ENCODE measurements at places on chromosomes 16 and 17.

DNA sequence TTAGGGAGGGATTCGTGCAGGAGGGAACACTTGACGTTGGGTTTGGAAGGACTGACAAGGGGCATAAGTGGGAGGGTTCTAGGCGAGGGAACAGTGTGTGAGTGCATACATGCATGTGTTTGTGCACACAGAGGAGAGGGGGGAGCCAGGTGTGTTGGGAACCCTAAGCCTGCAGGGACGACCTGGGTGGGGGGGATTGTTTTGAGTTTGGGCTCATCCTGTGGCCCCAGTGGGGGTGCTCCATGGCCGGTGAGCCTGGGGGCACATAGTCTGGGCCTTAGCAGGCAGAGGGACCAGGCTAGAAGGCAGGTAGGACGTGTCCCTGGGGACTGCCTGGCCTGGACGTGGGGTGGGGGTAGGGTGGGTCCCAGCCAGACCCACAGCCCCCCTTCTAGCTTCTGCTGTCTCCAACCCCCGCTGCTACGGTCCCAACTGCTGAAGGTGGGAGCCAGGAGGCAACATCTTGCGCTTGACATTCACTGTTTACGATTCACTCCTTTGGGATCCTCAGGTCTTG, 11.9 kb upstream of the RASD1 start:
- H3K27me3 ChIP-seq: no peaks in the 10 kb centered on the region
- H3K4me3 ChIP-seq: no peak overlapping the region
- H3K27ac ChIP-seq: no peak overlapping the region

- H3K27me3 ChIP-seq: no peaks in the 10 kb centered on the region
- peak overlapping the region; percentile 81 for H3K27ac ChIP-seq
- H3K4me3 ChIP-seq: peak overlapping the region; percentile 48
- DNase-seq: no peak
- H3K4me1 ChIP-seq: peaks cover 27% of the 10 kb centered on the region
Measured at GRCh38 chr17:81309859-81310839, 15.0 kb upstream of the SLC38A10 start.

- H3K4me1 ChIP-seq: no peaks in the 10 kb centered on the region
- H3K4me3 ChIP-seq: no peak overlapping the region
- no peak for DNase-seq
- H3K27me3 ChIP-seq: no peaks in the 10 kb centered on the region
- H3K36me3 ChIP-seq: no peaks in the 10 kb centered on the region
Measured at GRCh38 chr16:55088098-55088497, 157.4 kb downstream of the IRX5 start.

GRCh38 chr17:43721537-43722268, 36.9 kb downstream of the SOST start:
- no peaks in the 10 kb centered on the region for H3K27me3 ChIP-seq
- no peak overlapping the region for H3K27ac ChIP-seq

- no peak for DNase-seq
- no peak overlapping the region for H3K27ac ChIP-seq
- no peak overlapping the region for H3K4me3 ChIP-seq
- H3K27me3 ChIP-seq: no peaks in the 10 kb centered on the region
Measured at GRCh38 chr17:78997881-78998280, 11.7 kb downstream of the CANT1 start.

GRCh38 chr17:34999456-34999855, 19.1 kb downstream of the LIG3 start:
- no peak for DNase-seq
- H3K4me1 ChIP-seq: peaks cover 24% of the 10 kb centered on the region
- peak overlapping the region; percentile 88 for H3K27ac ChIP-seq
- H3K36me3 ChIP-seq: peaks cover 78% of the 10 kb centered on the region
- H3K27me3 ChIP-seq: no peaks in the 10 kb centered on the region
- no peak overlapping the region for H3K4me3 ChIP-seq

Data from esophagus muscularis mucosa (tissue), 4 donors.